Spinal cord (tissue), 10 donors: ENCODE measurements at places on chromosomes 5 and 9. TPM values are rescaled to one million over a fixed set of nuclear protein-coding genes. Genes with fewer than 3 reads are reported as not detected.

Gene NIPAL4
- total RNA-seq = 1.3 TPM

- no peak for DNase-seq
Measured at GRCh38 chr5:93145767-93146166, 435.3 kb downstream of the NR2F1-AS1 start.

DNA sequence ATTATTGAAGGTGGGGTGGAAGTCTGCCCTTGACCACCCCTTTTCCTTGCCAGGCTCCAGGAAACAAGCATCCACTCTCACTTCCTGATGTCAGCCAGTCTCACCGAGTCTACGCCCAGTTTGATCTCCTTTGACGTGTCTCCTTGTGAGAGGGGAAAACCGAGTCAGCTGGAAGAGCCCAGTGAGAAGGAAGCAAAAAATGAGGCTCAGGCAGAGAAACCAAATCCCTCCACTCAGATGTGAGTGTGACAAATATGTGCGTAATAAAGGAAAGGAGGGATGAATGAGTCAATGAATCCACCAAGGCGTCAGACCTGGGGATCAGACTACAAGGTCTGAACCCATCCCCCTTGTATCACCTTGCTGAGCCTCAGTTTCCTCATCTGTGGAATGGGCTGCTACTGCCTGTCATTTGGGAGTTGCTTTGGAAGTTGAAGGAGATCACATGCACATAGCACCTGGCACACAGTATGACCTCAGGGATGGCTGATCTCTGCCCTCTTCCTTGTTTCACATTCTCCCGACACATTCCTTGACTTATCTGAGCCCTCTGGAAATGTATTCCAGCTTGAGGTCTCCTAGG lies 61.3 kb upstream of the XPA start:
- no peak for DNase-seq

DNA sequence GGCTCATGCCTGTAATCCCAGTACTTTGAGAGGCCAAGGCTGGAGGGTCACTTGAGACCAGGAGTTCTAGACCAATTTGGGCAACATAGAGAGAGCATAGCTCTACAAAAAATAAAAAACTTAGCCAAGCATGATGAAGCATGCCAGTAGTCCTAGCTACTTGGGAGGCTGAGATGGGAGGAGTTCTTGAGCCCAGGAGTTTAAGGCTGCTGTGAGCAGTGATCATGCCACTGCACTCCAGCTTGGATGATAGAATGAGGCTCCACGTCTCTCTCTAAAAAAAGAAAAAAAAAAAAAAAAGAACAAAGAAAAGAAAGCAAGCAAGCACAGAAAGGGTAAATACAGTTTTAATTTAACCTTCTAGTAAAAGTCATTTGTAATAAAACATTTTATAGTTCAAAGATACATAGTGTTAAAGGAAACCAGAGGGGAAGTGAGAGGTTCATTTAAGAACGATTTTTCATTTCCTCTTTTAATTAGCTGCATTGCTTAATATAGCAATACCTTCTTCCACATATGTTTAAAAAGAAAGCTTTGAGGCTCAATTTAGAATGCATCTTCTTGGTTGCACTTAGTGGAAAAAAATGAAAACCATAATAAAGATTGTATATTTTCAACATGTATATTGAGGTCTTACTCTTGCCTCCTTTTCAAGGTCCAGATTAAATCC lies 14.9 kb downstream of the GAPT start:
- DNase-seq = no peak
